ENCODE measurements at places on chromosomes 5 and 9. TPM values are rescaled to one million over a fixed set of nuclear protein-coding genes. Genes with fewer than 3 reads are reported as not detected.

GRCh38 chr5:180313677-180314505, 22.0 kb upstream of the MAPK9 start:
- no peak for DNase-seq

DNA sequence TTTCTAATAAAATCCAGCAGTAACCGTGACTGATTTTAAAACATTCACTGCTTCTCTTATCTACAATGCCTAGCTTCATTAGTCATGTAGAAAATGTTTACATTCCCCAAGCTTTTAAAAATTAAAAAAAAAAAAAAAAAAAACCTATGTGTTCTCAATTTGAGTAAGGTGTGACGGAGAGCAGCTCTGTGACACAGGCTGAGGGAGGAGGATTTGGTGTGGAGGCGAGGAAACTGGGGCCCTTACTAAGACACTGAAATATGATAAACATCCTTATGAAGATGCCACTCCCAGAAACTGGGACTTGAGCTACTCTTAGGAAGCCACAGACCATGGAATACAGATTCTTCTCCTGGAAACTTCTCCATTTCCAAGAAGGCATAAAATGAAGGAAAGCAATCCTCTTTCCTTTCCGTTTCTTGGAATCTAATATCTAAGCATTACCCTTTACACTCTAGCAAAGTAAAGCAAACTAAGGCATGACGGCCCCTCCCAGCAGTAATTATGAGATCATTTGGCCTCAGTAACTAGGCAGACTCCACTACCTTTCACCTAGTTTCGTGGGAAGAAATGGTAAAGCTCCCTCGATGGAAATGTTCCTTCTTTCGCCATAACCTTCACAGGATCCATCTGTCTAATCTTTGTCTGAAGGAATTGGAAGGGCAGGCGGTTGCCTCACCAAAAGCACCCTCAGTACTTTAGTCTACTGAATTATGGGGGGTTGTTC, 23.5 kb downstream of the GRAMD2B start:
- peak; percentile 38 for DNase-seq

GRCh38 chr9:137907776-137908175, 30.2 kb downstream of the CACNA1B start:
- no peak for DNase-seq

Gene EDIL3
- total RNA-seq, result 41.7 TPM

Gene CENPH
- 13.3 TPM for total RNA-seq

Gene FOXD4L6
- total RNA-seq, result not detected

Data from kidney epithelial cell (primary cell).